ENCODE measurements at places on chromosomes 12 and 14. TPM values are rescaled to one million over a fixed set of nuclear protein-coding genes. Genes with fewer than 3 reads are reported as not detected.

NEUROD4 gene
- polyA plus RNA-seq, result not detected

PTHLH gene
- 1.3 TPM for polyA plus RNA-seq

KLRG1 gene
- 2.8 TPM for polyA plus RNA-seq

C12orf54 gene
- 0.25 TPM for polyA plus RNA-seq

GRCh38 chr14:67425608-67426007 lies 13.6 kb upstream of the PLEK2 start:
- no peak for DNase-seq

DNA sequence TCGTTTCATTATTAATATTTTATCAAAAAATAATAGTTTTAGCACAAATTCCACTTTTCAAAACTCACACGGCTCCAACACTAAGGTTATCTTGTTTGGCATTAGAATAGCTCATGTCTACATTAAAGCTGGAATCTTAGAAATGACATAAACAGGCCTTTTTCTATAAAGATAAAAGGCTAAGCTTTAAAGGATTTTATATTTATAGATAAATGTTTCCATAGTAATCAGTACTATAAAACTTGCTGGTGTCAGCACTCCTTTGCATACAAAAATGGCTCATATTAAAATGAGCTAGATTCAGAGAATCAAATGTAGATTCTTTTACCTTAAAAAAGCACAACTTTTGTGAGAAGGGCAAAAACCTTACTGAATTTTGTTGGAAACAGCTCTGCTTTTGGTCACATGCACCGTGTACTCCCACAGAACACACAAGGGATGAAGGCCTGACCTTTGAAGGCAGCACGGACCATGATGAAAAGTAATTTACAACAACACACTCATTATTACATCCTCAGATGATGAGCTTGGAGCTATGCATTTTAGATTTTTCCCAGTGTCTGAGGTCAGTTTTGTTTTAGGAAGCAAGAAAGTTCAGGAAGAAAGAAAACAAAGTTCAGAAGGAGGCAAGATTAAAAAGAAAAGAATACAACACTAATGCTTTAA lies 202.8 kb downstream of the BCAT1 start:
- no peak for DNase-seq

DNA sequence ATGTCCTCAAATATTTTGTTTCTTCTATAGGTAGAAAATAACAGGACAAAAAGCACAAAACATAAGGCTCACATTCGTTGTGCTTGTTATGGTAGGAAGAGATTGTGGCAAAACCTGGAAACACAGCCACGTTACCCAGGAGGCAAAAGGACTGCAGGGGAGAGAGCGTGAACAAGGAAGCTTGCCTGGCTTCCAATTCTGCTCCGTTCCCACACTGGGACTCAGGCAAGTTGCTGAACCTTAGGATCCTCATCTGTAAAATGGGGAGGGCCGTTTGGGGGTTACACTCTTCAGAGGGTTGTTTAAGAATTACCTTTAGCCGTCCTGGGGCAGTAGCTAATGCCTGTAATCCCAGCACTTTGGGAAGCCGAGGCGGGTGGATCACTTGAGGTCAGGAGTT lies 205.3 kb downstream of the SSPN start:
- DNase-seq, result no peak

- DNase-seq, result no peak
Measured at GRCh38 chr14:23638414-23639047, 2.4 kb downstream of the DHRS2 start.

GRCh38 chr12:70068743-70069142 lies 174.5 kb upstream of the CNOT2 start:
- DNase-seq, result no peak

GRCh38 chr14:58078068-58078467 lies 73.9 kb downstream of the ARMH4 start:
- DNase-seq, result no peak

GRCh38 chr12:118356809-118357256 lies 15.9 kb downstream of the TAOK3 start:
- no peak for DNase-seq

- DNase-seq, result no peak
Measured at GRCh38 chr12:2180737-2181082, 127.9 kb downstream of the CACNA1C start.

GRCh38 chr12:11623382-11623781 lies 26.1 kb upstream of the ETV6 start:
- DNase-seq, result no peak

DNA sequence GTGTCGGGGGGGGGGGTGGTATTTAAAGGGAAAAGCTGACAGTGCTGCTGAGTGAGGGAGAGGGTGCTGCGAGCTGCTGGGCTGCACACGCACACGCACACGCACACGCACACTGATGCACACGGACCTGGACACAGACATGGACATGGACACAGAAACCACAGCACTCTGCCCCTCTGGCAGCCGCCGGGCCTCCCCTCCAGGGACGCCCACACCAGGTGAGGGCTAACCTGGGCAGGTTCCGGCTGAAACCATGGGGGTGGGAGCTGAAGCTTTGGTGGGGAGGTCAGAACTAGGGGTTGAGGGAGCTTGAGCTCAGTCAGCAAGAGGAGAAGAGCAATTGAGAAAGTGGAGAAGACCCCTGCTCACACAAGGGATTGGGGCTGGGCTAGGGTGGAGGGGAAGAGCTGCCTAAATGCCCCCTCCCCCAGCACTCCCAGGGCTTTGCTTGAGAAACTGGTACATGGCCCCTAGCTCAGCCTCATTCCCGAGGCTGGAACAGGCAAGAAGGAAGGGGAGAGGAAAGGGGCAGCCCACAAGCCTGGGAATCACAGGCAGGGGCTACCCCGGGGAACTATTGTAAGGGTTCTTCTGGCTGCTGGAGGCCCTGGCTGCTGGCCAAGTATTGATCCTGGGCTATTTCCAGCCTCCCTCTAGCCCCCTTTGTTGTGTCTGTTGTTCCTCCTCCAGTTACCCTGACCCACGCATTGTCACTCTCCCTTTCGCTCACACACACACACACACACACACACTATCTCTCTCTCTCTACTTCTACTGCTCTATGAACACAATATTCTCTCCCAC lies at the start of gene REM2:
Gene REM2 (plus strand): TSS at position 50 of the 804 bp plus-strand sequence. CDS start 66 bp downstream, at position 116.
- no peak for DNase-seq

- DNase-seq, result no peak
Measured at GRCh38 chr12:13032164-13032563, 12.0 kb upstream of the FAM234B start.

Measured in right renal cortex interstitium (tissue), 3 donors.